Activated T-helper 2 cell treated with anti-CD3 and anti-CD28 coated beads, Interferon-gamma antibody, Interleukin-2, Interleukin-4, amounts not matched to agents 10 μg/mL and 5 μg/mL and 100 μg/mL, durations not matched to agents 14 hours and 24 hours and 36 hours (primary cell): ENCODE measurements at places on chromosomes 16 and 17.

- H3K27me3 ChIP-seq: no peaks in the 10 kb centered on the region
- H3K4me1 ChIP-seq: no peaks in the 10 kb centered on the region
- H3K27ac ChIP-seq: no peak overlapping the region
- H3K4me3 ChIP-seq: no peak overlapping the region
These were observed 577.5 kb downstream of the RBFOX1 start for GRCh38 chr16:7910116-7910515.

- DNase-seq: no peak
- H3K36me3 ChIP-seq: no peaks in the 10 kb centered on the region
- H3K27me3 ChIP-seq: peaks cover 10% of the 10 kb centered on the region
- no peak overlapping the region for H3K27ac ChIP-seq
These were observed 32.4 kb upstream of the MYH10 start for GRCh38 chr17:8662973-8663372.

DNA sequence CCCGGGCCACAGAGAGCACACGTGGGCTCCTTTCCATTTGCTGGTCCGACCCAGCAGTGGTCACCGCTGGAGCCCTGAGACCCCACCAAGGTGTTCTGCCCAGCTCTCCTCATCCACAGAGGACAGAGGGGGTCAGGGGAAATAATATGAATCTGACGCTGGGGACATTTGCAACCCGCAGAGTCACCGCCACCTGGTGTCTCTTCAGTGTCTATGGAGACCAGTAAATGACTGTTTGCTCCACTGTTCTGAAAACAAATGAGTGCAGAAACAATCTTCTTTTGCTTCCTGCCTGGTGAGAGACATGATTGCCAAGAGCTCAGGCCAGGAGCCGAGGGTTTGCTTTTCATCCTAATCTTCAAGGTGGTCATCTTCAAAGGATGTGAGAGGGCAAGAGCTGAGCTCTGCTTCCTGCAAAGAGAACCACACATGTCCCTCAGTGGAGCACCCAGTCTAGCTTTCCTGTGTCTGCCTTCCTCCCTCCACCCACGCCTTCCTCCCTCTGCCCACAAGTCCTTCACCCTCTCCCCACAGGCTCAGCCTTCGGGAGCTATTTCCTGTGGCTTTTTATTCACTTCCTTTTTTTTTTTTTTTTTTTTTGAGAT lies 14.7 kb upstream of the KLHDC4 start:
- H3K36me3 ChIP-seq: no peaks in the 10 kb centered on the region
- H3K4me3 ChIP-seq: peak overlapping the region; percentile 66
- peak overlapping the region; percentile 90 for H3K27ac ChIP-seq

DNA sequence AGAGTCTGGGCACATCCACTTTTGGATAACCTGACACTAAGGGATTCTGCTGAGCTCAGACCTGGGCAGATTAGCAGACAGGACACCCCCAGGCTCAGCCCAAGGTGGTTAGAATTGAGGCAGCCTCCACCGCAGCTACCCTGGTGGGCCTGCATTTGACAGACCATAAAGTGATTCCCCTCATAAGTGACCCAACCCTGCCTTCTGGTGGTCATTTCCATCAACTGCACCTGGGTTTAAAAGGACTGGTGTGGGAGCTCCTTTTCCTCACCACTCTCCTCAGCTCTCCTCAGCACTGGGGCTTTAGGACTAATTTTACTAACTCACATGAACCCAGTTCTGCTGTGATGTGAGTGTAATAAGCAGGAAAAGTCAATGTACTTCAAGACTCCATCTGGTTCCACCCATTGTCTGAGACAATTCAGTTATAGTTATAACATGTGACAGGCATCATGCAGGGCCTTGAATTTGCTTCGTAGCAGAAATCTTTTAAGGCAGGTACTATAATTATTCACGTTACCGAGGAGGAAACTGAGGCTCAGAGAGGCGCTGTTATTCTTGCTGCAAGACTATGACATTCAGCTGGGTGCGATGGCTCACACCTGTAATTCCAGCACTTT lies 42.5 kb downstream of the MYH3 start:
- H3K27me3 ChIP-seq: no peaks in the 10 kb centered on the region
- H3K27ac ChIP-seq: no peak overlapping the region
- H3K4me1 ChIP-seq: no peaks in the 10 kb centered on the region
- H3K4me3 ChIP-seq: no peak overlapping the region
- no peaks in the 10 kb centered on the region for H3K36me3 ChIP-seq

- H3K27me3 ChIP-seq: no peaks in the 10 kb centered on the region
- peaks cover 37% of the 10 kb centered on the region for H3K36me3 ChIP-seq
- peaks cover 45% of the 10 kb centered on the region for H3K4me1 ChIP-seq
These were observed at the start of gene DNAJA2 for GRCh38 chr16:46973207-46973995. Gene DNAJA2, minus strand, starts transcription at chr16:46973674. Its CDS starts 102 bp downstream, at chr16:46973572.

GRCh38 chr17:34993031-34993430 lies 12.7 kb downstream of the LIG3 start:
- no peak overlapping the region for H3K4me3 ChIP-seq
- no peak overlapping the region for H3K27ac ChIP-seq
- DNase-seq: no peak
- H3K4me1 ChIP-seq: peaks cover 9% of the 10 kb centered on the region

GRCh38 chr16:29858974-29859373 lies 4.1 kb downstream of the CDIPT start:
- H3K4me3 ChIP-seq: no peak overlapping the region
- no peaks in the 10 kb centered on the region for H3K27me3 ChIP-seq
- peaks cover 35% of the 10 kb centered on the region for H3K36me3 ChIP-seq
- no peak for DNase-seq

- peaks cover 4% of the 10 kb centered on the region for H3K4me1 ChIP-seq
- DNase-seq: no peak
- no peak overlapping the region for H3K4me3 ChIP-seq
- H3K27me3 ChIP-seq: peaks cover 13% of the 10 kb centered on the region
These were observed 45.5 kb downstream of the C16orf82 start for GRCh38 chr16:27112093-27112811.

DNA sequence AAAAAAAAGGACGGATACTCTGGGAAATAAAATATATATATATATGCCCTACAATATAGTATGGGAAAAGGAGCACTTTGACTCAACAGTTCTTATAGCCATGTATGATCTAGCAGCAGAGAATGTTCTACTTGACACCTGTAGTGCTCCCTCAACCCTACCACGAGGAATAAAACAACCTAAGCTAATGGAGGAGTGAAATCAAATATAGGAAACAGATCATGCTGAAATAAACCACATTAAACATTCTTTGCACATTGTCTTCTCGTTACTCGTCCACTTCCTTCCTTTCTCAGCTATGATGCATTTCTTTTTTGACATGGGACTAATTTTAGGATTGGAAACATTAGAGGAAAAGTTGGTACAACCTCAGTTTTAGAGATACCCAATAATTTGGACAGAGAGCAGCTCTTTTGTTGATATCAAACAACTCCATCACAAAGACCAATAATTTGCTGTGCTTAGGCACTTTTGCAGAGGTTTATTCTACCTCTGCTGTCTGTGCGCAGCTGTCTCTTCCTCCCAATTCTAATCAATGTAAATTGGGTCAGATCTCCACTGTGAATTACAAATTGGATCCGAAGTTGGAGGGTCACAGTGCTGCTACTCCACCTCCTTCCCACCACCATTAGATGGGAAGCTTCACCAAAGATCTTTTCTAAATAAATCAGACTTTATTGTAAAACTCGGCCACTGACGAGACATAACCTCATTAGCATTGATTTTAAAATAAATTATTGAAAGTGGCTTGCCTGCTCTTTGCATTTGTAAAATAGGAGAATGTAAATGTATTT lies 65.8 kb downstream of the SNX11 start:
- no peak overlapping the region for H3K4me3 ChIP-seq
- H3K4me1 ChIP-seq: peaks cover 8% of the 10 kb centered on the region
- peaks cover 58% of the 10 kb centered on the region for H3K36me3 ChIP-seq
- no peaks in the 10 kb centered on the region for H3K27me3 ChIP-seq
- no peak overlapping the region for H3K27ac ChIP-seq

DNA sequence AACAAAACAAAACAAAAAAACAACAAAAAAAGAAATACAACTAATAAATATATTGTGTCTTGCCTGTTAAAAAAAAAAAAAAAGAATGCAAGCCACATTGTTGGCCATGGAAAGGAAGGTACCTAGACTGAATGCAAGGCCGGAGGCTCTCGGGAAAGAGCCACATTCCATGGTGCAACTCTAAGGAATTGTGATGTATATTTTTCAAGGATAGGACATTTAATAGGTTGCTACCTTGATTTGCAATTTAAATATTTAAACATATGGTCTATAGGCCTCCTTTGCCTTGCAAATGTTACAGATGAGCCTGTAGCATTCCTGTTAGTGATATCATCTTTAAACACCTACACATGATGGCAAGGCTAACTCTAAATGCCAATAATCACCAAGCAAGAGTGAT lies 650.9 kb downstream of the TOX3 start:
- H3K27ac ChIP-seq: no peak overlapping the region
- H3K4me3 ChIP-seq: no peak overlapping the region
- no peaks in the 10 kb centered on the region for H3K27me3 ChIP-seq
- no peaks in the 10 kb centered on the region for H3K4me1 ChIP-seq
- no peaks in the 10 kb centered on the region for H3K36me3 ChIP-seq

DNA sequence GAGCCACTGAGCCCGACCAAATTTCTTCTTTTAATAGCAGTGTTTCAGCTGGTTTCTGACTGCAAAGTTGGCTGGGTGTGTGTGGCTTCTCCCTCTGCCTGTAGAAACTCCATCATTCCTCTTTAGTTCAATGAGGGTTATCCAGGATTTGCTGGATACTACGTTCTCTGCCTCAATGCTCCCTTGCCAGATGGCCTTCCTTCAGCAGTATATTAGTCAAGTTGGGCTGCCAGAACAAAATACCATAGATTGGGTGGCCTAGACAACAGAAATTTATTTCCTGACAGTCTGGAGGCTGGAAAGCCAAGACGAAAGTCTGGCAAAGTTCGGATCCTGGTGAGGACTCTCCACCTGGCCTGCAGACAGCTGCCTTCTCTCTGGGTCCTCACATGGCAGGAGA lies 103.7 kb downstream of the NOG start:
- no peak overlapping the region for H3K4me3 ChIP-seq
- no peaks in the 10 kb centered on the region for H3K36me3 ChIP-seq
- H3K27me3 ChIP-seq: peaks cover 34% of the 10 kb centered on the region
- no peak for DNase-seq
- H3K27ac ChIP-seq: no peak overlapping the region
